ENCODE measurements at places on chromosomes 5 and 9. TPM values are rescaled to one million over a fixed set of nuclear protein-coding genes. Genes with fewer than 3 reads are reported as not detected.

The GCNT4 gene
- 0.09 TPM for polyA plus RNA-seq

The CDHR2 gene
- 0.17 TPM for polyA plus RNA-seq

The SPATA31E1 gene
- not detected for polyA plus RNA-seq

GRCh38 chr5:154002511-154003020 is 36.1 kb downstream of the FAM114A2 start:
- no peak for DNase-seq

The SLC36A3 gene
- polyA plus RNA-seq = not detected

The ZBED3 gene
- 7.4 TPM for polyA plus RNA-seq

- peak; percentile 30 for DNase-seq
Observed at GRCh38 chr5:926417-927171, 33.9 kb downstream of the TRIP13 start.

Measured in hindlimb muscle (tissue), 1 donor.